ENCODE measurements at places on chromosomes 7 and 10.

- no peak for DNase-seq
These were observed 30.5 kb downstream of the ARHGAP22 start for GRCh38 chr10:48574322-48574796.

DNA sequence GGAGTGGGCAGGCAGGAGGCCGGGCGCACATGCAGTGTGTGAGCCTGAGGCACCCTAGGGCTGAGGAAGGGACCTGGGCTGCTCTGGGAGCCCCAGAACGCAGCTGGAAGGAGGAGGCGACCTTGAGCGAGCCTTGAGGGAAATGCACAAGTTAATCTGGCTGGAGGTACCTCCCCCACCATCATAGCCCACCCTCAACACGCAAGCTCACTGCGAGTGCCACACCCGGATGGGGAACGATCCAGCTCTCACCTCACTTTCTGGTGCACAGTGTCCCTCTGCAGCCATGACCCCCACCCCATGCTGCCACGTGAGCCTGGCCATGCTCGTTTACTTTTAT is 162.4 kb upstream of the PPP2R2D start:
- no peak for DNase-seq

DNA sequence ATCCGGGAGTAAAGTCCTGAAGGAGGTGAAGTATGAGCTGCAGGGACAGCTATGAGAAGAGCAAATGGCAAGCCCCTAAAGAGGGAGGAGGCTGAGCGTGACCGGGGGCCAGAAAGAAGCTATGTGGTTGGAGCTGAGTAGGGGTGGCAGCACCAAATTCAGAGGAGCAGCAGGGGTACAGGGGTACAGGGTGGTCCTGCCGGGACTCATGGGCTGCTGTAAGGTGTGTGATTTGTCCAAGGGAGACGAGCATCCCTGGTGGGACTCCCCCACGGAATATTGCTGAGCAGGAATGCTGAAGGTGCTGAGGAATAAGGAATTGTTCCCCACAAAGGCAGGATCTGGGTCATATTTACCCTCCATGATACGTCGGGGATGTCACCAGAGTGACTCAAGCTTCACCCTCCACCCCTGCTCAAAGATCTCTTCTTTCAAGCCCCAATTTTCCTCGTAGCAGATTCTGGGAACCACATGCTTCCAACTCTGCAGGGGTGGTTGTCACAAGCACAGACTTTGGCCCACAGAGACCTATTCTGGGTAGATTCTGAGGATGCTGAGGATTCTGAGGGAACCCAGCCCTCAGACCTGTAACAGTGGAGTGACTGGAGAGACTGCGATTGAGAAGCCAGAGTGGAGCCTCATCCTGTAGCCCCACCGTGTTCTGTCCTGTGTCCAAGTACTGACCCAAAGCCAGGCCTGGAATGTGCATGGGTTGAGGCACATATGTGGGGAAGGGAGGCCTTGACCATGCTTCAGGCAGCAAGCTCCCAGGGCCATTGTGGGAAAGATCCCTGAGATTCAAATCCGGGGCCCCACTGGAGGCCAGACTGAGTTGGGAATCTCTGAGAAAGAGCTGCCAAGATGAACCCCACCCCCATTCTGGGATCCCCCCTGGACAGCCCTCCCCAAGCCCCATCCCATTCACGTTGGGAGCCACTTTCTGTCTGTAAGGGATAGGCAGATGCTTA is 4.2 kb downstream of the SFTPD start:
- no peak for DNase-seq

- no peak for DNase-seq
These were observed 23.6 kb downstream of the MEST start for GRCh38 chr7:130515315-130516040.

- DNase-seq: no peak
These were observed 73.4 kb upstream of the INSIG1 start for GRCh38 chr7:155224116-155224811.

GRCh38 chr10:118301211-118301610 is 40.9 kb downstream of the FAM204A start:
- DNase-seq: no peak

DNA sequence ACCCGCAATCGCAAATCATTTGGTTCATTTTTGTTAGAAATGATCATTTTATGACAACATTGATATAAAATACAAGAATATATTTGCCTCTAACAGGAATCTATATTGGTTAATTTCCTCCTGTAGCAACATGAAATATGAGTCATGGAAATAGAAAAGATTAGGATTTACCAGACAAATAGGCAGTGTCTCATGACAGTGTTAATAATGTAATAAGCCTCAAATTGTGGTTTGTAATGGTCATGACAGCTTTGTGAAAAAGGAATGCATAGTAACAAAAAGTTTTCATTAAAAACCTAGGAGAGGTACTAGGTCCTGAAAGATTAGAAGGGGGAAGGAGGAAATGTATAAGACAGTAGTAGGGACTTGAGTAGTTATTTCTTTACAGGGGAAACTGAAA is 7.9 kb upstream of the SLK start:
- DNase-seq: no peak

- DNase-seq: peak; percentile 28
These were observed 3.6 kb downstream of the ZSCAN21 start for GRCh38 chr7:100053215-100053614.

GRCh38 chr7:51666266-51666665 is 349.7 kb upstream of the COBL start:
- DNase-seq: no peak

- DNase-seq: peak; percentile 2
These were observed 36.5 kb downstream of the CAMK2B start for GRCh38 chr7:44288811-44289340.

GRCh38 chr7:27723085-27723484 is 16.9 kb upstream of the TAX1BP1 start:
- no peak for DNase-seq

- no peak for DNase-seq
These were observed 5.1 kb downstream of the SYNPO2L start for GRCh38 chr10:73650537-73651331.

GRCh38 chr7:2169923-2170575 is 62.7 kb downstream of the MAD1L1 start:
- DNase-seq: no peak

DNA sequence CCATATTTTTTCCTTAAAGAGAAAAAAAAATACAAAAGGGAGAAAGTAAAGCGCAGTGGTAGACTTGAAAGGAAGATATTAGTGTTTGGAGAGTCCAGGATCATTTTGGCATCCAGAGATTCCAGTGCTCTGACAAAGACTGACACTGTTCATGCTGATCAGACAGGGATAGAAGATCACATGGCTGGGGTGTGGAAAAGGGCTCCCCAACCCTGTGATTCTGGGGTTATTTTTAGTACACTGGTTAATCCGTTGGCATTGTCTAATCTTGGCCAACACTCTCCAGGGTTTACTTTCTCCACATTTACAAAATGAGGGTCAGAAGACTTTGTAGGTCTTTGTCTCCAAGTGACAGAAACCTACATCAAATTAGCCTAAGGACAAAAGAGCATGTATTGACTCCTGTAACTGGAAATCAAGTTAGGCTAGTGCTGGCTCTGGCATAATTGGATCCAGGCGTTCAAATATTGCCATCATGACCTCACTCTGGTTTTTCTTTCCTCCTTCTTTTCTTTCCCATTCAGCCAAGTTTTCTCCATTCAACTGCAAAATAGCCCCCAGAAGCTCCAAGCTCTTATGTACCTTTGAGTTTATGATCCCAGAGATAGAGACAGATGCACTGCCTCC is 181.6 kb downstream of the PHTF2 start:
- DNase-seq: no peak

DNA sequence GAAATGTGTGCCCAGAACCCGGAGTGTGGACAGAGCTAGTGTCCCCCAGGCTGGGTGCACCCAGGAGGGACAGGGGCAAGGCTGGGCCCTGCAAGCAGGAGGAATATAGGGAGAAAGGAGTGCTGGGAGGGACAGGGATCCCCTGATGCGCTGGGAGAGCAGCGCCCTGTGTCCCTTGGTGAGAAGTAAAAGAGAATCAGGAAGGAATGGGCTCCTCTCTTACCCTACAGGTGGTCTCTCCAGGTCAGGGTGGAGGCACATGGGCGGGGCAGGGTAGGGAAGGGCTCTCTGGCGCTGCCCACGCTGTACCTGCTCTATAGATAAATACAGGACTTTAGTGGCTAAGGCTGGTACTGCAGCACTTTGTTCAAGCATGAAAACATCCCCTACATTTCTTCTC is 753.8 kb downstream of the GRID1 start:
- peak; percentile 37 for DNase-seq

DNA sequence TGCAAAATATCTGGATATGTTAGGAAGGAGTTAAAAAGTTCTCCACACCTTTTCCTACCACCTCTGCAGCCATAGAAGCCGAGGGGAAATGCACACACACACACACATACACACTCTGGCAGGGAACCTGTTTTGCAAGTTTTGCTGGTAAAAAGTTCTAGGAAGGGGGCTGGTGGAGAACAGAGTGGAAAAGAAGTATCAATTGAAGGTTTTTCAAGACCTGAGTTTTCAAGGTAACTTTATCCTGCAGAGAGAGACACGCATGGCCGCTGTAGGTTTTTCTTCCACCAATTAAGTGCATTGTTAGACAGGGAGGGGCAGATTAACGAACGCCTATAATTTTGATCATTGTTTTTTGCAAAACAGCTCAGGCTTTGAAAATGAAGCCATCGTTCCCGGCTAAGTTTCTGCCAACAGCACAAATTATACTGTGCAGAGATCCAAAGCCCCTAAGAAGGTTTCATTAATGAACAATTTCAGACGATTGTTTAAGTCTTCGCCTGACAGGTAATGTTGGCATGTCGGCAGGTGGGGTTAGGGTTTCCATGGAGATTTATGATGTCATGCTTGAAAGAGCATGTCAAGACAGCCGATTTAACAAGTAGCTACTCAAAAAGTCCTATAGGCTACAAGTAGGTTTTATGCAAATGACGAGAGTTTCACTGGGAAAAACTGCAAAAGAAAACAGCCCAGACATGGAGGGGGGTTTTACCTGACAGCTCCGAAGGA is 29.7 kb downstream of the KIAA1217 start:
- DNase-seq: no peak

DNA sequence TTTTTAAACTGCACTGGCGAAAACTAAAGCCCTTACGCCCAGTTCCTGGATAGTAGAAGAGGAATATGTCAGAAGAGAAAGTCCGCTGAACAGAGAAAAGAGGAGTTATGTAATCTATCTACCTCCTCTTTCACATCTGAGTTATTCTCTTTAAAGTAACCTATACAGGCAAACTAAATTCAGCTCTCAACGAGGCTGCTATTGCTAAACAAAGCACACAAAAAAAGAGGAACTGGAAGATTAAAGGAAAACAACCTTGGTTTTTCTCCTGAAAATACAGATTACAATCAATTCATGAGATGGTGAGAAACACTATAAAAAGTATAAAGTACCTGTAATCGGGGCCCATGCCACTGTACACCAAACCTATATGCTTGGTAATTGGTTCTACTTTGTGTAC is 5.8 kb downstream of the PSMA2 start:
- no peak for DNase-seq

GRCh38 chr7:95725205-95725604 is 47.1 kb upstream of the DYNC1I1 start:
- no peak for DNase-seq

- no peak for DNase-seq
These were observed 15.5 kb downstream of the ELMO1 start for GRCh38 chr7:37433166-37433565.

All from activated CD4-positive, alpha-beta T cell treated with anti-CD3 and anti-CD28 coated beads for 36 hours (primary cell).